Naive thymus-derived CD8-positive, alpha-beta T cell (primary cell): ENCODE measurements at places on chromosomes 7 and 10. TPM values are rescaled to one million over a fixed set of nuclear protein-coding genes. Genes with fewer than 3 reads are reported as not detected.

Gene ESYT2
- polyA plus RNA-seq = 79.8 TPM

Gene SFTPD
- polyA plus RNA-seq = not detected

Gene JAZF1
- 2.1 TPM for polyA plus RNA-seq

Gene SPDYE6
- 0.52 TPM for polyA plus RNA-seq

Gene CYP2C18
- polyA plus RNA-seq = not detected

Gene ATG9B
- polyA plus RNA-seq = 24.7 TPM

Gene SPDYE2B
- not detected for polyA plus RNA-seq

Gene ANKRD30A
- not detected for polyA plus RNA-seq

Gene SORBS1
- polyA plus RNA-seq = 0.25 TPM

Gene LLCFC1
- polyA plus RNA-seq = not detected

Gene SUGCT
- polyA plus RNA-seq = 3.0 TPM

Gene SP8
- polyA plus RNA-seq = not detected
